ENCODE measurements at places on chromosomes 4 and X.

GRCh38 chr4:168586926-168587325 lies 90.1 kb downstream of the PALLD start:
- DNase-seq = no peak

DNA sequence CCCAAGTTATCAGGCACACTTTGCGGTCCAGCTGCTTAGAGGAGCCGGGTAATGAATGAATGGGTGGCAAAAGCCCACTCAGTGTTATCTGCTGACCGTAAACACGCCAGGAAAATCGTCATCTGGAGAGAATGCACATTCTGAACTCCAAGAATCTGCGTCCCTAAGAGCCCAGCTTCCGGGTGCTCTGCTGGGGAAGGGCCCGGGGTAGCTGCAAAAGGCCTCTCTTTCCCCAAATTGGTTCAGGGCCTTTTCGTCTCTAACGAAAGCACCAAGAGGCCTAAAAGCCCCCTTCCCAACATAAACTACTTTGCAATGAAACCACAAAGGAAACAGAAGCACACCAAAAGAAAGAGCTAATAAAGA lies 1.6 kb upstream of the SFRP2 start:
- DNase-seq = no peak

GRCh38 chr4:8710416-8710815 lies 117.9 kb downstream of the CPZ start:
- no peak for DNase-seq

GRCh38 chr4:110867251-110867960 lies 244.5 kb upstream of the PITX2 start:
- no peak for DNase-seq

- no peak for DNase-seq
These were observed 1.3 kb upstream of the INTU start for GRCh38 chr4:127631420-127631819.

DNA sequence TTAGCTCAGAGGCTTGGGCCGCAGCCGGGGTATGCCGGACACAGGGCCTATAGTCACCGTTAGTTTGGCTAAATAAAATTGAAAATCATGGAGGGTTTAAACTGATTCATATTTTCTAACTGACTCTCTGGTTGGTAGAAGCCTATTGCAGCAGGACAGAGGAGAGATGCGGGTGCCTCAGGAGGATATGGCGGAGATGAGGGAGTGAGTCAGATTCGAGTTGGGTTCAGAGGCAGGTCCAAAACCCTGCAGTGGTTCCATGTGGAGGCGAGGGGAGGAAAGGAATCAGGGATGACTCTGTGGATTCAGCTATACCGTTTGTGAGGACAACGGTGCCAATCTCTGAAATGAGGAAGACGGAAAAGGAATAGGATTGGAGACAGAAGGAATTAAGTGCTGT lies 176.6 kb downstream of the PALLD start:
- no peak for DNase-seq

- DNase-seq = no peak
These were observed 6.9 kb upstream of the CLOCK start for GRCh38 chr4:55553441-55554201.

DNA sequence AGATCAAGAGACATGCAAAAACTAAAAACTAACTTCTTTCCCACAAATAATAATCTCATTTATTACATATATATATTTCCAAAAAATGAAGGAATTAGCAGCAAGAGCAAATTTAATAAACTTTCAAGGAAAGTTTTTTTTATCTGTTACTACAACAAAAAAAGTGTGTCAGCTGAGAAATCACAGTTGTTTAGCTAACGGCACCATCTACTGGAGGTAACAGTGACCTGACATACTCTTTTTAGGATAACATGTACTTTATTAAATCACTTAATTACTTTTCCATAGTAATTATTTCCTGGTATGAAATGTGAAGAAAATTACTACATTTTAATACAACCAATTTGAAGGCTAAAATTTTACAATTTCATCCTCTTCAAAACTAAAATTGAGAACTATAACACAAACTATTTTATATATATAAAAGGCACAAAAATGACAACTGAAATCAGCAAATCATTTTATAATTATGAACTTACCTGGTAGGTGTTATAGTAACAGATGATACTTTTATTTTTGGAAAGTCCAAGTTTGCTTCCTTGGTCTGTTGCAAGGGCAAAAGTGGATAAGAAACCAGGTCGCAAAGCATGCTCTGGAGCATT lies 9.1 kb downstream of the LAMTOR3 start:
- DNase-seq = no peak

DNA sequence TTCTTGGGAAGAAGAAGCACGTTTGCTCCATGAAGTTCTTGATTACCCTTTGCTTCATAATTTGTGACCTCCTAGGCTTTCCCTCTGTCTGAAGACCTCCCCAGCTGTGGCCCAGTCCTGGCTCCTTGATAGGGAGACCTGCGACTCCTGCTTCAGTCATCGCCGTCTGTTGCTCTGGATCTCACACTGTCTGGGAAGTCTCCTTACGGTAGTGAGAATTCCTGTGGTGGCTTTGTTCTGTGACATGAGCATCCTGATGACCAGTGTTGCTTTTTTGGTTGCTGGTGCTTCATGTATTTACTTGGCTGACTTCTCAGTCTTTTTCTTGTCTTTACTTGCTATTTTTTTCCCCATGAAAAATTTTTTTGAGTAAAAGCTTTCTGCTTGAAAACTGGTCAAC lies 44.2 kb downstream of the JADE1 start:
- no peak for DNase-seq

GRCh38 chr4:15729910-15730533 lies 27.2 kb downstream of the BST1 start:
- DNase-seq = peak; percentile 48

DNA sequence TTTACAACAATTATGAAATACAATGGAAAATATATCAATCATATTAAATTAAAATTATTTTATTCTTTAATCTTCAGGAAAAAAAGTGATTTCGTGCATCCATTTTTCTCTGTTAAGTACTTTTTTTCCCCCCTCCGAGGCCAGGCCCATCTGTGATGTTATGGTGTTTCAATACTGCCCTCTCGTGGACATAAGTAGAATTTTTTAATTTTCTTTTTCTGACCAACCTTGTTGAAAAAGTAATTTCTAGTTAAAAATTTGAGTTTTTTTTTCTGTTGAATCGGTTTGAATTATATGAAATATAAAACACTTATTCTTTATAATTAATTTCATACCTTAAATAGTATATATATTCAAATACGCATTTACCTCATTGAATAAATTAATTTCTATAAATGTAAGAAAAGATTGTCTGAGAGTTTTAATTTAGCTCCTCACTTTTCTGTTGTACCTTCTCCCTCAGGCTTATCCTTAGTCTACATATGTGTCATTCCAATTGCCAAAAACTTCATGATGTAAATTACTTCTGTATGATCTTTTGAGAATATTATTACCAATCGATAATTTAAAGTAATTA lies 175.8 kb upstream of the TECRL start:
- DNase-seq = no peak

DNA sequence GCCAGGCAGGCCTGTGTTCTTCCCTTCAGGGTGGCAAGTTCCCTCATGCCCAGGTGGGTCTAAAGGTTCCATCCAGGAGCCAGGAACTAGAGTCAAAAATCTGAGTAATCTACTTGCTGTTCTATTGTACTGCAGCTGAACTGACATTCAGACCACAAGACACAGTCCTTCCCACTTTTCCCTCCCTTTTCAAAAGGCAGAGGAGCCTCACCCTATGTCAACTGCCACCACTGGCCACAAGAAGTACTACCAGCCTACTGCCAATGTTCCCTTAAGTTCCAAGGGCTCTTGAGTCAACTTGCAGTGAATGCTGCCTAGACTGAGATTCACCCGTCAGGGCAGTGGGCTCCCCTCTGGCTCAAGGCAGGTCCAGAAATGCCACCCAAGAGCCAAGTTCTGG lies 133.5 kb downstream of the FAM47B start:
- DNase-seq = no peak

DNA sequence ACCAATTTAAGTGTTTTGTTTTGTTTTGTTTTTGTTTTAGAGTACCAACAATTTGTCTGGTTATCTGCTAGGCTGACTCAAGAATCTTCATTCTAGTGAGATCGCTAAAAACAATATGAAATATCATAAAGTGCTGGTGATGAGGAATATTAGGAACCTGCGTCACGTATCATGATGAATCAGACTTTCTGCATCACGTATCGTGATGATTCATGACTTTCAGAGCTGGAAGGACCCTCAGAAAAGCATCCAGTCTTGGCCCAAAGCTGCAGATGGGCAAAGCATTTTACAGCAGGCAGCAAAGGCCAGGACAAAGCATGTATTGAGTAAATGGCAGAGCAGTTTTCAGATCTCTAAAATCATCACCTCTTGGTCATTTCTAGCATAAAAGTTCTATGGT lies 278.0 kb upstream of the BOD1L1 start:
- DNase-seq = no peak

DNA sequence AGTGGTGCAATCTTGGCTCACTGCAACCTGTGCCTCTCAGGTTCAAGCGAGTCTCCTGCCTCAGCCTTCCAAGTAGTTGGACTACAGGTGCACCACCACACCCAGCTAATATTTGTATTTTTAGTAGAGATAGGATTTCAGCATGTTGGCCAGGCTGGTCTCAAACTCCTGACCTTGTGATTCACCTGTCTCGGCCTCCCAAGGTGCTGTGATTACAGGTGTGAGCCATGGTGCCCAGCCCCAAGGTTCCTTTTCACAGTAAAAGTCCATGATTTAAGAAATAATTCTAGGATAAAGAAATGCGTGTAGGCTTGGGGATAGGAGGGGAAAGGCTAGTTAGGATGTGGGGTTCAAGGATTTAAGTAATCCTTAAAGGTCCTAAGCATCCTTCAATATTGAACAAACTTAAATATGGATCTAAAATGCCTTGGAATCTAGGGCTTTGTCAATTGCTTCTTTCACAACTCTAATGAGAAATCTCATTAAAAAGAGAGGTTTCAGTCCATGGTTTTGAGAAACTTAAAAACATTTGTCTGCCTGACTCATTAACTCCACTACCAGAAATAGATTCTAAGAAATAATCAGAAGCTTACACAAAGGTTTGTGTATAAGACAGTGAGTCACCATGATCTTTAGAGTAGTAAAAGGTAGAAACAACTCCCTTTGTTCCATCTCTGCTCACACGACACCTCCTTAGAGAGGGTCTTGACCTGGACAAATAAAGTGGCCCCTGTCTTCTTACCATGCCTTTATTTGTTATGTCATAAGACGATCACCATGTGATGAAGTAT lies 203.2 kb downstream of the PTTG2 start:
- no peak for DNase-seq

DNA sequence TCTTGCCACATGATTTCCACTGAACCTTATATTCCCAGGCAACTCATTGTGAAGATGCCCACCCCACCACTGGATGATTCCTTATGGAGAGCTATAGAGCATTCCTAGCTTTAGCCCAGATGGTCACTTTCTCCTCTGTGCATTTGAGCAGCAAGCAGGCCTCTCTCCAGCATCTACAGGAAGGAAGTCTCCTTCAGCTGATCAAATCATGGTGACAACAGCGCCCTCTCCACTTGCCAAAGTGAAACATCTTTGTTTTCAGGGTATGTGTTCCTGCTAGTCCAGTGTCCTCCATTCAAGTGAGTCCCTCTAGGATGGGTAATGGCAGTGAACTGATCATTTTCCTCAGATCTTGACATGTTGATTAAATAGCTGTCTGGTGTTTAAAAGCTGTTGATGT lies 10.9 kb upstream of the SYTL5 start:
- DNase-seq = no peak

DNA sequence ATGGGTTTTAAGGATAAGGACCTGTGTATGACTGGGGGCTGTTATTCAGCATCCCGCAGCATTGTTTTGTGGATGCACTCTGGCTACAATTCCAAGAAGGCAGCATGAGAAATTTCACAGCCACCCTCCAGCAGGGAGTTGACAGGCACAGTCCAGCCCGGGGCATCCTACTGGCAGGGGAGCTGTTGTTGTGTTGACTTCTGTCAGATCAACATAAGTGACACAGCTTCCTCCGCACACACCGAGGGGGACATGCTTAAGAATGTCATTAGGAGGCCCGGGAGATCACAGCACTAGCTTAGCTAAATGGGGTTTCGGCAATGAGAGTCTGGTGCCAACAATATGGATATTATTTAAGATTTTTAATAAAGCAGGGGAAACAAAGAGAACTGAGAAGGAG lies 326.5 kb downstream of the ASMT start:
- DNase-seq = no peak

DNA sequence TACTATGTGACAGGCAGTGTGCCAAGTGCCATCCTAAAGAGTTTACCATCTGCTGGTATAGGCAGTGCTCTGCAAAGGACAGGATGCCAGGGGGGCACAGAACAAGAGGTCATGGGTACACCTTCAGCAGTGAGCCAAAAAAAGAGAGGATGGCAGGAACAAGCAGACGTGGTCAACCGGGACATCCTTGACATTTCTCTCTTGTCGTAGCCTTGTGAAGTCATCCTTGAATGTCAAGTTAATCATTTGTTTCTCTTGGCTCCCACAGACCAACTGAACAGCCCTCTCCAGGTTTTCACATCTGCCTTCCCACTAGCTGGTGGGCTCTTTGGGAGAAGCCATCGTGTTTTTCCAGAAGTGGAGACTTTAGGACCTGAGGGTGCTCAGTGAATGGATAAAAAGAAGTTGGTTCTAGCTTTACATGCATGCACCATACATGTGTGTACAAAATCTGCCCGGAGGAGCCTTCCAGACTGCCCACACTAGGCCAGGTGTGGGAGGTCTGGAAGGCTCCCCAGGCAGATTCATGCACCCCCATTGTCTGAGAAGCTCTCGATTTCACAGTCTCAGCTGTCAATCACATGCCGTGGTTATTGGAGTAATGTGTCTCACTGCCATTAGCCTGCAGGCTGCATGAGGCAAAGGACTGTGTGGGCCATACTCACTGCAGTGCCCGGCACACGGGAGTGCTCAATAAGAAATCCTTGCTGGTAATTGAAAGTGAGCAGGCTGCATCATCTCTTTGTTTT lies 16.4 kb downstream of the PNMA6F start:
- DNase-seq = no peak

- no peak for DNase-seq
These were observed 211.2 kb downstream of the ANK2 start for GRCh38 chr4:113260688-113261087.

GRCh38 chr4:87499403-87500091 lies 29.6 kb downstream of the SPARCL1 start:
- no peak for DNase-seq

DNA sequence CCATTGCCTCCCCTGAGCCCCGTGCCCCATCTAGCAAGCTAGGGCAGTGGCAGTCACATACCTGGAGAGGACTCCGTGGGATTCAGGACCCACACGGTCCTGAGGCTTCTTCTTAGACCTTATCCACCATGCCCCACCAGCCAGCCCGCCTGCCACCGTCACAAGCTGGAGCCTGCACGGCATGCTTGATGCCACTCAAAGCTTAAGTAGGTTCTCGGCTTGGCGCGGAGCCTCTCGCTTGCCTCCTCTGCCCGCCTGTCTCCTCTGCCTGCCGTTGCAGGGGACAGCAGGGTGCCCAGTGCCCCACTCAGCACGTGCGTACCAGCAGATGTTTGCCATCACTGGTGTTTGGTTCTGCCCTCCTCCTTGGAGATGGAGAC lies 14.1 kb downstream of the PSAPL1 start:
- DNase-seq = no peak
